ENCODE measurements at places on chromosomes 11 and 22. TPM values are rescaled to one million over a fixed set of nuclear protein-coding genes. Genes with fewer than 3 reads are reported as not detected.

- DNase-seq: no peak
These were observed 59.0 kb downstream of the SYN3 start for GRCh38 chr22:32999039-32999815.

The OSM gene
- 0.79 TPM for total RNA-seq

GRCh38 chr11:86275493-86276370 lies 26.3 kb upstream of the HIKESHI start:
- no peak for DNase-seq

DNA sequence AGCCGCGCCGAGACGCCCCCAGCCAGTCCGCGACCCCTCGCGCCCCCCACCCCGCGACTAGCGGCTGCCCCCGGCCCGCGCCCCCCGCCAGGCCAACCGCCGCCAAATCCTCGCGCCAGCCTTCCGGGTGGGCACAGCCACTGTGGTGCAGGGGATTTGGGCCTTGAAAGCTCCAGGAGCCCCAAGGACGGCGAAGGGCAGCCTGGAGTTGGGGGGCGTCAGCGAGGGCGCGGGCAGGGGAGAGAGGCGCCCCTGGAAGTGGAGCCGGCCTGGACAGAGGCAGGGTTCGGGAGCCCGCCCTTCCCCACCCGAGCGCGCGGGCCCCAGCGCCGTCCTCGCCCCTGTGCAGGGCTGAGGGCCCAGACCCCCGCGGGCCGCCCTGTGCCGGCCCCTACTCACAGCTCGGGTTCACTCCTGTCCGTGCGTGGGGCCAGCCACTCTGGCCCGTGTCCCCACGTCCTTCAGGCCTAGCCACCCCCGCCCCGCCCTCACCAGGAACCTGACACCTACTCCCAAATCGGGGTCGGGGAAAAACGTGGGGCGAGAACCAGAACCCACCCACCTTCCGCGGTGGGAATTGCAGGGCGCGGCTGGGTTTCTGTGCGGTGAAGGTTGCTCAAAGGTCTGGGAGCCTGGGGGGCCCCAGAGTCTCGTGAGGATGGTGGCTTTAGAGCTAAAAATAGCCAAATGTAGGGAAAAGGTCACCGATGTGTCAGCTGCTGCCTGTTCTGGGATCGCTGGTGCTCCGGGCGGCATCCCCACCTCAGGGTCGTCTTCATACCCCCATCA lies at the start of gene CPT1B:
Gene CPT1B (minus strand): TSS at position 441 of the 789 bp plus-strand sequence. CDS start 512 bp downstream, outside the sequence.
- DNase-seq: no peak

DNA sequence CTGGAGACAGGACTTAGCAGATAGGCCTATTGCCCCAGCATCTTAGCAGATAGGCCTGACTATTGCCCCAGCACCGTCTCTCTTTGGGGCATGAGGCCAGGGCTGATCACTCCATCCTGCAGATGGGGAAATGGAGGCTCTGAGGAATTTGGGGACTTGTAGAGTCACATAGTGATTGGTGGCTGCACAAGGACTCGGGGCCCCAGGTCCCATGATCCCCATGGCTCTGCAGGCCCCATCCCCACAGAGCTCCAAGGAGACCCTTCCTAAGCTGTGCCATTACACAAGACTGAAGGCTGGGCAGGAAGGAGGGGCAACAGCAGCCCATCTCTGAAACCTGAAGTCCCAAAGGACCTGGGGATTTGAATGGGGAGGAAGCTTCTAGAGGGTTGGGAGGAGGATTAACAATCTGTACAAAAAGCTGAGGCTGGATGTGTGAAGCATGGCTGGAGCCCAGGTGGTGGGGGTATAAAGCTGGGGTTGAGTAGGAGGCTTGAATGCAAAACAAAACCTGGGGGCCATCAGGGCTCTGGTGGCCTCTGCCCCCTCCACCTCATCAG lies 1.6 kb downstream of the ARAP1 start:
- peak; percentile 54 for DNase-seq

DNA sequence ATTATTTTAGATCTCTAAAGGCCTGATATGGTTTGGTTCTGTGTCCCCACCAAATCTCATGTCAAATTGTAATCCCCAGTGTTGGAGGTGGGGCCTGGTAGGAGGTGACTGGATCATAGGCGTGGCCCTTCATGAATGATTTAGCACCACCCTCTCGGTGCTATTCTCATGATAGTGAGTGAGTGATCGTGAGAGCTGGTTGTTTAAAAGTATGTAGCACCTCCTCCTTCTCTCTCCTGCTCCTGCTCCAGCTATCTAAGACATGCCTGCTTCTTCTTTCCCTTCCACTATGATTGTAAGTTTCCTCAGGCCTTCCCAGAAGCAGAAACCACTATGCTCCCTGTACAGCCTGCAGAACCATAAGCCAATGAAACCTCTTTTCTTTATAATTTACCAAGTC lies 114.1 kb downstream of the SERGEF start:
- DNase-seq: no peak

- no peak for DNase-seq
These were observed 143.7 kb upstream of the ARHGAP42 start for GRCh38 chr11:100543386-100543785.

DNA sequence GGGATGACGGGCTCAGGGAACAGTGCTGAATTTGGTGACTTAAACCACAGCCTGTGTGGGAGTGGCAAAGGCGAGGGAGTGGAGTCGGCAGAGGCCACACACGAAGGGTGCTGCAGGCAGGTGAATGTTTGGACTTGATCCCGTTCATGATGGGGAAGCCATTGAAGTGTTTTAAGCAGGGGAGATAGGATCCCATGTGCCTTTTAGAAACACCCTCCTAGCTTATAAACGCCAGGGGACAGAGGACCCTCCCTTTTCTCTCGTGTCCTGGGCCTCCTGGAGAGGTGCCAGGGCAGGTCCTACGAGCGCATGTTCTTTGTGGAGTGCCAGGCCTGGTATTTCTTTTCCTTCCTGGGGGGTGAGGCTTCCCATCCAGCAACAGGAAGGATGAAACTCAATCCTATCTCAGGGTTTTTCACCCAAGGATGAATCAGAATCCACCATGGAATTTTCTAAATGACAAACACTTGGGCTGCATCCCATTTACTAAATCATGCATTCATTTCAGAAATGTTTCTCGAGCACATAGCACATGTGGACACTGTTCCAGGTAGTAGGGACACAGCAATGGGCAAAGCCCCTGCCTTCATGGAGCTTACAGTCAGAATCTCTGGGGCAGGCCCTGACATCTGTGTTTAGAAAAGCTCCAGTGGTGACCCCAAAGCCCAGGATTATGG lies 59.6 kb downstream of the CHRDL2 start:
- no peak for DNase-seq

The CAPN5 gene
- 1.5 TPM for total RNA-seq

- DNase-seq: peak; percentile 55
These were observed 50.2 kb downstream of the LIF start for GRCh38 chr22:30196141-30196879.

DNA sequence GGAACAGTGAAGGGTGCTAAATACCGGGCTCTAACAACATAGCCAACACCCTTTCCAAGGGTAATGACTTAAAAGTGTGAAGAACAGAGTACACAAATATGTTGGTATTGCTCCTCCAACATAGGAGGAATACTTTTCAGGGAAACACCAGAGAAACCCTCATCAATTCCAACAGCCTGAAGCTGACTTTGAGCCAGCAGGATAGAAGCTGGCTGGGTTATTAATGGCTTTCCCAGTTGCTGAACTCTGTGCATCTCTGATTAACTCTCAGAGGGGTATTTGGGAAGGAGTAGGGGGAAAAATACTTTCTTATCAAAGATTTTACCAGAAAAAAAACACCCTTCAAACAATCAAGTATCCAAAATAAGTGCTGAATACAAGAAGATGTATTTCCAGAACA lies 95.6 kb downstream of the AMBRA1 start:
- DNase-seq: no peak

GRCh38 chr11:34348096-34348495 lies 9.7 kb downstream of the ABTB2 start:
- DNase-seq: no peak

- DNase-seq: no peak
These were observed 647.2 kb downstream of the NELL1 start for GRCh38 chr11:21316591-21316990.

DNA sequence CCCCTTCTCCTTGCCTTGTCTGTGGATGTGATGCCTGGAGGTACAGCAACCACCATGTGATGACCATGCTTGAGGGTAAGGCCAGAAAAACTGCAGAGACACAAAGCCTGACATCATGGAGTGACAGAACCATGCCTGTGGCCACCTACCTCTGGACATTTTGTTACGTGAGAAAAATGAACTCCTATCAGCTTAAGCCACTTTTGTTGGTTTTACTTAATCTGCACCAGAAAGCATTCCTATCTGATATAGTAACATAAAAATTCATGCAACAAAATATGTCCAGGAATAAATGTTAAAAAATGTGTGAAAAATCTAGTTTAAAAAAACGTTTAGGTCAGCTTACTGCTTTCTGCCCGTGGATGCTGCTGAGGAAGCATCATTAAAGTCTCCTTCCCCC lies 42.6 kb upstream of the P4HA3 start:
- DNase-seq: no peak

- no peak for DNase-seq
These were observed 30.0 kb upstream of the WNT11 start for GRCh38 chr11:76236092-76236999.

The TRIM64C gene
- not detected for total RNA-seq

DNA sequence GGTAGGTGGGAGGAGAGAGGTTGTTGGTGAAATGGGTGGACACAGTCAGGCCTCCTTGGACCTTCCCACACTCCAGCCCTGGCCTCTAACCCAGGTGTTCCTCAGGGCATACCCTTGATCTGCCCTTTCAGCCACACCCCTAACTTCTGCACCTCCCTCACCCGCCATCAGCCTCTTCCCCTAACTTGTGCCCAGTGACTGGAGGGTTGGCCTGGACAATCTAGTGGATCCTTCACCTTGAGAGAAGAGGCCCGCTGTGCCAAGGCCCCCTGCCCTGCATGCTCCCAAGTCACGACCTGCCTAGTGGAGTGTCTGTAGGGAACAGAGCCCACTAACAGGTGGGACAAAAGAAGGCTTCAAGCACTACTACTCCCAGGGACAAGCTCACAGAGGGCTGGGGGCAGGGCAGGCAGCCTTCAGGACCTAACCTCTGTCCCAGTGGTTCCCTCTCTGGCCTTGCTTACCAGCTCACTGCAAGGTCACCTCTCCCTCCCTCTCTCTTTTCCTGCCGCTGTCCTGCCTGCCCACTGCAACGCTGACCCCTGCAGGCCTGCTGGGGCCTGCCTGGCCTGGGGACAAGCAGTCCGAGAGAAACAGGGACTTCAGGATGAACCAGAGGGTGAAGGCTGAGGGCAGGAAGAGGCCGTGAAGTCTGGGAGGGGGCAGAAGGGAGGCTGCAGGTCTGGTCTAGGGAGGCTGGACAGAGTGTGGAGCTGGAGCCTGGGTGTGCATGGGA lies 3.3 kb downstream of the SYT7 start:
- DNase-seq: no peak

GRCh38 chr11:36790526-36790925 lies 192.5 kb upstream of the RAG2 start:
- DNase-seq: no peak

The OR8D1 gene
- total RNA-seq: not detected

The RDX gene
- total RNA-seq: 25.5 TPM

DNA sequence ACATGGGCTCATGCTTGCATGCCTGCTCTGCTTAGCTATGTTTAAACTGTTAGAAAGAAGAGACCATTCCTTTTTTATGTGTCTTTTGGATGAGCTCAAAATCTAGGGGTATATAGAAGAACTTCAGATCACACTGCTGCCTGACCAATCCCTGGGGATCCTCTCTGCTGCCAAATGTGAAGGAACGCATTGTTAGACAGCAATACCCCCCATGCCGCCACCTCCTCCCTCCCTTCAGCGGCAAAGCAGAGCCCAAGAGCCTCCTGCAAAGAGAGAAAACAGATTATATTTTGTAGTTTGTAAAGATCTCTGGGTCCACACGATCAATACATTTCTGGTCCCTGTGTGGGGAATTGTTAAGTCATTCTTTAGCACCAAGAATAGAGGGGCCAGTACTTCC lies 677.6 kb downstream of the NTM start:
- DNase-seq: no peak

GRCh38 chr22:39244136-39244495 lies 666 bp downstream of the PDGFB start:
- no peak for DNase-seq

- DNase-seq: no peak
These were observed 109.2 kb downstream of the FAM76B start for GRCh38 chr11:95680169-95680929.

- DNase-seq: no peak
These were observed 19.2 kb downstream of the TBX1 start for GRCh38 chr22:19779685-19780268.

GRCh38 chr22:25067851-25068421 lies 115.4 kb downstream of the KIAA1671 start:
- no peak for DNase-seq

DNA sequence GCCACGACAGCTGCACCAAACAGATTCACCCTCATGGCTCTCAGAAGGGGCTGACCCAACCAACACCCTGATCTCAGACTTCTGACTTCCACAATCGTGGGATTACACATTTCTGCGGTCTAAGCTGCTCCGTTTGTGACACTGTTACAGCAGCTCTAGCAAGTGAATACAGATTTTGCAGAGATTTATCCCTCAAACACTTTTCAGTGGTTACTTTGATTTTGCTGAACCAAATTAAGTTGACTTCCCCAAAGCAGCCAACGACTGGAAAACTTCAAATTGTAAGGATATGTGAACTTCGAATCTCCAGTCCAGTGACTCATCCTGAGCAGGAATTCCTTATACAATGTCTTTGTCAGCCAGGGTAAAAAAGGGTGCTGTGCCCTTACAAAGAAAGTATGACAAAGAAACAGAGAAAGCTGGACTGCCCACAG lies 14.8 kb upstream of the INCENP start:
- no peak for DNase-seq

The MIAT gene
- 5.2 TPM for total RNA-seq

The APOBEC3B gene
- total RNA-seq: 31.1 TPM

The MIOX gene
- total RNA-seq: 0.74 TPM

The CARD10 gene
- total RNA-seq: 2.8 TPM

The MDK gene
- 5.4 TPM for total RNA-seq

GRCh38 chr11:103940551-103940950 lies 95.9 kb upstream of the DDI1 start:
- DNase-seq: no peak

- DNase-seq: no peak
These were observed 16.4 kb downstream of the PRR33 start for GRCh38 chr11:1875093-1875850.

The RANBP1 gene
- total RNA-seq: 398 TPM

The FREY1 gene
- total RNA-seq: 3.7 TPM

DNA sequence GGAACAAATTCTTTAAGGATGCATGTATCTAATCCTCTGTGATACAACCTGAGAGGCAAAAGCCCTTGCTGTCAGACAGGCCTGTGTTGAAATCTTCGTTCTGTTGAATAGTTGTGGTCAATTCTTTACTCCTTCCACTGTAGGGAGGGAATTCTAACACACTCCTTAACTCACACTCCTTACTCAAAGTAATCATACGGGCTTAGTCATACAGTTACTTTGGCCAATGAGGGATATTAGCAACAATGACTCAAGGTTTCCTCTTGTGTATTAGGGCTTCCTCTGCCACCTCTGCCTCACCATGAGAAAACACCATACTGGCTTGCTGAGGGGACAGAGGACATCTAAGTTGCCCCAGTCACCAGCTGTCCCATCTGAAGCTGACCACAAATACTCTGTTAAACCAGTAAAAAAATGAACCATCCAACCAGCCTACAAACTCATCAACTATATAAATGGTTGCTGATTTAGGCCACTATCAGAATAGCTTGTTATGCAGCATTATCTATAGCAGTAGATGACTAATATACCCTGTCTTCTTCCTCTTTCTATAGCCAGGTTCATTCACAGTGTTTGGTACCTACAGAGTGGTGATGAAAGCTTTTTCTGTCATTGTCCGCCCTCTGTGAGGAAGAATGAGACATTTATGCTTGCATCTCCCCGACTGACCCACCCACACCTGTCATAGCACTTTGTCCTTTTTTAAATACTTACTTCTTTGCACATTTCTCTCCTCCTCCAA lies 322.8 kb upstream of the SYN3 start:
- no peak for DNase-seq

All from OCI-LY7 (cell line).